H4 (cell line): ENCODE measurements at places on chromosomes 3 and 15. TPM values are rescaled to one million over a fixed set of nuclear protein-coding genes. Genes with fewer than 3 reads are reported as not detected.
A peak's percentile ranks its signal among the peaks of the same experiment; 100 is the strongest.

DNA sequence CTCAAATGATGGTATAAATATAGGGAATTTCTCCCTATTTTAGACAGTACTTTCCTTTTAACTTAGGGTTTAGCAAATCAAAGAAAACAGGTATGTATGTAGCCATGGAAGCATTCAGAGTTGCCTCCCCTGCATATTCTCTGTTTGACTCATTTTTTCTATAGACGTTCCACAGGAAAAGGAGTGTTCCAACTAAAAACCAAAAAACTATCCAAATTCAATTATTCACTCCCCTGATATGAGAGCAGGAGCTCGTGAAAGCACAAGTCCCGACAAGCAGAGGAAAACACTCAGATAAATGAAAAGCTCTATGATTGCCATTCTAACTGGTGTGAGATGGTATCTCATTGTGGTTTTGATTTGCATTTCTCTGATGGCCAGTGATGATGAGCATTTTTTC is 119.5 kb downstream of the FRMD5 start:
- no peak for DNase-seq

GRCh38 chr3:179069762-179070390 is 1.7 kb downstream of the ZMAT3 start:
- DNase-seq, result no peak

GRCh38 chr3:180934638-180935037 is 22.2 kb downstream of the FXR1 start:
- DNase-seq, result no peak

The CHCHD4 gene
- total RNA-seq, result 32.7 and 36.3 TPM in 2 replicates

The SOX14 gene
- total RNA-seq, result not detected in 2 replicates

- no peak for DNase-seq
These were observed 260.5 kb downstream of the PYDC2 start for GRCh38 chr3:191721390-191721861.

DNA sequence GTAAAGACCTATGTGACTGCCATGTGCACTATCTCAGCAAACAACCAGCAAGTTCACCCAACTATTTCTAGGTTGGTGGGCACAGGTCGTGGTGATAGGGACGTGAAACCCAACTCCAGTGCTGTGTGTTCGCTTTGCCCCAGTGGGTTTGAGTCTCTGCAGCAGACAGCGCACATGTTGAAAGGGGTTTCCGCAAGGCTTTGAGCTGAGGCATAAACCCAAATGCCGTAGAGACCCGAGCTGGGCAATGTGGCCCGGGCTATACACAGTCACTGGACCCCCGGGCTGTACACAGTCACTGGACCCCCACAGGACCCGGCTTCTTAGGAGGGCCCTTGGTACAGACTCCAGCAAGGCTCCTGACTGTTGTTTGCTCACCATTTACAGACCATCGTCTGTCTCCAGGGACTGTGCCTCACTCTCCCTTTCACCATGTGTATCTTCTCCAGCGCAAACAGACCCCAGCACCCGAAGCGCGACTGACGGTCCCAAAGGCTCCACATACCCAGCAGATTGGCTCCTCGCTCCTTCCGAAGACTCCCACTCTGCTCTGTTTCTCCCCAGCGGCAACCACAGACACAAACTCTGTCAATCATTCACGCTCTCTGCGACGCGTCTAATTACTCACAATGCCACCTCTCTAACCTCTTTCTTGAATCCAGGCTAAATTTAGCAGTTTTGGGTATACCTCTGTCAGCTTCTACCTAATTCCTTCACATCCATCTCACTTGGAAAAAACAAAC is 31.2 kb downstream of the PCSK6 start:
- no peak for DNase-seq

- no peak for DNase-seq
These were observed 343.2 kb upstream of the ONECUT1 start for GRCh38 chr15:53133255-53133850.

The MEX3B gene
- 2.2 and 4.3 TPM in 2 replicates for total RNA-seq

The CSK gene
- total RNA-seq, result 21.7 and 22.7 TPM in 2 replicates

The TYRO3 gene
- total RNA-seq, result 8.4 and 18.8 TPM in 2 replicates

GRCh38 chr3:77780278-77780996 is 740.5 kb downstream of the ROBO2 start:
- DNase-seq, result no peak

The C2CD4A gene
- total RNA-seq, result not detected in 2 replicates

DNA sequence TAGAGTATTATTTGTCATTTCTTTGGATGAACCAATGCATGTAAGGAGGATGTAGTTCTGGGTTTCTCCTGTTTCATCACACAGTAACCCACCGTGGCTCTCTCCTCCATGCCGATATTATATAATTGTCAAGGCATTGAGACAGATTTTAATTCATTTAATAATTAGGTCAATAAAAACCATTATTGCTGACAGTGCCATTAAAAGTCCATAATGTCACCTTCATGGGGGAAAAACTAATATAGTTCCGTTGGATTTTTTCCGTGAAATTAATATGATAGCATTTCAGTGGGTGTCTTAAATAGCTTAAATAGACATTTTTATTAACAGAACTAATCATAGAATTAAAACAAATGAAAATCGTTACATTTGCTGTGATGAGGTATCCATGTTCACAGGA is 747.7 kb upstream of the CFAP20DC start:
- no peak for DNase-seq

GRCh38 chr15:40313531-40314398 is 6.0 kb upstream of the PLCB2 start:
- peak; percentile 63 for DNase-seq

- DNase-seq, result no peak
These were observed 28.3 kb downstream of the IDH3A start for GRCh38 chr15:78177447-78177873.

The PCNP gene
- 54.0 and 72.4 TPM in 2 replicates for total RNA-seq

GRCh38 chr3:52429779-52430415 is 15.0 kb downstream of the SEMA3G start:
- no peak for DNase-seq

The HCN4 gene
- 0.04 TPM in 2 replicates for total RNA-seq

GRCh38 chr3:51338632-51339031 is 46.5 kb upstream of the MANF start:
- no peak for DNase-seq

- no peak for DNase-seq
These were observed 1016.6 kb downstream of the PLOD2 start for GRCh38 chr3:145144361-145144760.

- DNase-seq, result no peak
These were observed 23.7 kb upstream of the NECTIN3 start for GRCh38 chr3:111047812-111048435.

- DNase-seq, result no peak
These were observed 1.4 kb downstream of the DOCK3 start for GRCh38 chr3:50676031-50676705.

DNA sequence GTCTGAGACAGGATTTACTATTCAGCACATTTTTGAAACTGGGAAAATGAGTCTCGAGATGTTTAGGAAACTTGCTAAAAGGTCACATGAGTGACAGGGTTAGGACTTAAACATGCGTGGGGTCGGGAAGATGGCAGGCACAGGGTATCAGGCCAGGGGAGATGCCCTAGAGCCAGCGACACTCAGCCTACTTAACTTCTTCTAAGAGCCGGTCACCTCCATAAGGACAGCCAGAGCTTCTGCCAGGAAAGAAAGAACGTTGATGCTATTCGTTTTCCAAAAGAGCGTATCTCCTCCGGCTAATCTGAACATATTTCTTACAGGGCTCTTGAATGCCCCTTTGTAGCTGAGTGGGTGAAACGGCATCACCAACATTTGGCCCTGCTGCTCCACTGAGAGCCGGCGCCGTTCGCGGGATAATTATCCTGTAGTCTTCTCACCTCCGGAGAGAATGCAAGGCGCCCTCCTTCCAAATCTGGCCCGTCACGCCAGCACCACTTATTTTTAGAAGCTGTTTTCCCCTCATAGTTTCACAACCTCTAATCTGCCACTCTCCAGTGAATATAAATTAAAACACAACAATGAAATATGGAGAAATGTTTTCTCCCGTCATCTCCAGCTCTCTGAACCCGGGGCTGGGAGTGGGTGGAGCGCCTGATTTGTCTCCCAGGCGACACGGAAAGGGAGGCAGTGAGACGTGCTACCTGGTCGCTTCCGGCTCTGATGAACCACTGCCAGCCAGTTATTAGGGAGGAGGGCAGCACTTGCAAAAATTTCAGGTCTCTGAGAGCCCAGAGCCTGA is 58.5 kb downstream of the LIPC start:
- DNase-seq, result no peak

DNA sequence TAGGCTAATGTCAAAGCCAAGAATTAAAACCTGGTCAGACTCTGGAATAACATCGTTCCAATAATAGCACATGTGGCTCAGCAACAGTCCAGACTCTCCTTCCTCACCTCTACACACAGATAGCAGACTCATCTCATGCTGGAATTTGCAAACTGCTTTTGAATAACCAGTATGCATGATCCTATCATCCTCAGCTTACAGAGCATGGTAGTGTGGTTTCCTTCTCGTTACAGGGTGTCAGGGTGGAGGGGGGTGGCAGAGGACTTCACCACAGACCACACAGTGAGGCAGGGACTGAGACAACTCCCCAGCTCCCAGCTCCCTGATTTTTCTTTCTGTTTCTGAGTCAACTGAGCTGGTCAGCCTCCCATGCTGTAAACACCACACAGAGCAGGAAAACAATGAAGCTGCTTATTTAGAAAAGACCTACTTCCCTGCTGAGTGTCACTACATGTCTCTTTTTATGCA is 101.6 kb downstream of the RPL22L1 start:
- DNase-seq, result peak; percentile 79

The IGSF10 gene
- under 0.01 and 0.77 TPM in 2 replicates for total RNA-seq

DNA sequence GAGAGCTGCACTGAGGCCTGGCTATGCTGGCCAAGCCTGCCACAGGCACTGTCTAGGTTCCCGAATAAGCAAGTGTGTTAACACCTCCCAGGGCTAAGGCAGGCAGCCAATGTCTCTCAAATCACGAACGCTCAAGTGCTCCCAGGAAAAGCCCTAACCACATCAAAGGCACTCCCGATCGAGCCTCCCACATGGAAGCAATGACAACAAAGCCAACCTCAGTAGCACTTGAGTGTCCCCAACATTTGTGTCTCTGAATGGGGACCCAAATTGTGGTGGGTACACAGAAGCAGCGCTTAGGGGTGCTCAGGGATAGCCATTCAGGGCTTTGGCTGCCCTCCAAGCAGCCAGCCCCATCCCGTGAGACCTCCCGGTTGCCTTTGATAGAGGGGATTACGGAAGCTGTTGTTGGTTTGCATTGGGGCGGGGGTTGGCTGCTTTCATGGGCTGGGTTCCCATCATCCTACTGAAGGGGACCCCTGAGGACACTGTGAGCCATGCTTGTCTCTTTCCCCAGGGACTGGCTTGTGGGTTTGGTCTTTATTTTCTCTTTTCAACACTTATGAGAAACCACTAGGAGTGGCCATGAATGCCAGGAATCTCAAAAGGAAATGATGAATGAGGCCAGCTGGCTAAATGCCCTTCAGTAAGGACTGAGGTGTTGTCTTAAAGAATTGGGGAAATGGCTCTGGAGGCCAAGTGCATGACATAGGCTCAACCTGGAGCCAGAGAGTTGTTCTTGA is 234.1 kb upstream of the FEZF2 start:
- peak; percentile 84 for DNase-seq

DNA sequence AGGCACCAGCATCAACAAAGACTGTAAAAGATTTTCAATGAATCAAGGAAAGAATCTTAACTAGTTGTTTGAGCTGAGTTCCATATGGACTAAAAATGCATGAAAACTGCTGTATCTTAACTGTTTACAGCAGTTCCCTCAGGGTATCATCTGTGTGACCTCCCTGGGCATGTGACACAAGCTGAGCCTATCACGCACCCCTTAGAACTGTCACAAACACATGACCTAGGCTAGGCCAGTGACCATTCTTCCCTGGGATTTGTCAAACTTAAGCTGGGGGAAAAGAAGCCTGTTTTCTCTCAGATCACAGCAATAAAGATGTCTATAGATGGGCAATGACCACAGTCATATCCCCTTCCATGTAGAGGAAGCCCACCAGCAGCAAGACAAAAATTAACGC is 35.7 kb downstream of the IGF2BP2 start:
- no peak for DNase-seq
